Uterus (tissue), 4 donors: ENCODE measurements at places on chromosomes 7 and 10. TPM values are rescaled to one million over a fixed set of nuclear protein-coding genes. Genes with fewer than 3 reads are reported as not detected.
A peak's percentile ranks its signal among the peaks of the same experiment; 100 is the strongest.

DNA sequence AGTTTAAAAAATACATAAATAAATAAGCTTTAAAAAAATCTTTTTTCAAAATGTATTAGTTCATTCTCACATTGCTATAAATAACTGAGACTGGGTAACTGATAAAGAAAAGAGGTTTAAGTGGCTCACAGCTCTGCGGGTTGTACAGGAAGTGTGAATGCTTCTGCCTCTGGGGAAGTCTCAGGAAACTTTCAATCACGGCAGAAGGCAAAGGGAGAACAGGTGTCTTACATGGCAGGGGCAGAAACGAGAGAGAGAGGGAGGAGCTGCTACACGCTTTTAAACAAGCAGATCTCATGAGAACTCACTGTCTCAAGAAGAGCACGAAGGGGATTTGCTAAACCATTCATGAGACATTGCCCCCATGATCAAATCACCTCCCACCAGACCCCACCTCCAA is 114.6 kb downstream of the DNAJC1 start:
- H3K36me3 ChIP-seq, result no peaks in the 10 kb centered on the region
- H3K4me1 ChIP-seq, result no peaks in the 10 kb centered on the region
- H3K27me3 ChIP-seq, result no peaks in the 10 kb centered on the region
- H3K4me3 ChIP-seq, result no peak overlapping the region

GRCh38 chr7:107661081-107661864 is 645 bp downstream of the SLC26A4 start:
- peaks cover 3% of the 10 kb centered on the region for H3K27me3 ChIP-seq
- H3K4me3 ChIP-seq, result peak overlapping the region; percentile 40
- H3K36me3 ChIP-seq, result no peaks in the 10 kb centered on the region
- H3K4me1 ChIP-seq, result peaks cover 8% of the 10 kb centered on the region

The AKR1C1 gene
- 35.4 TPM for total RNA-seq

DNA sequence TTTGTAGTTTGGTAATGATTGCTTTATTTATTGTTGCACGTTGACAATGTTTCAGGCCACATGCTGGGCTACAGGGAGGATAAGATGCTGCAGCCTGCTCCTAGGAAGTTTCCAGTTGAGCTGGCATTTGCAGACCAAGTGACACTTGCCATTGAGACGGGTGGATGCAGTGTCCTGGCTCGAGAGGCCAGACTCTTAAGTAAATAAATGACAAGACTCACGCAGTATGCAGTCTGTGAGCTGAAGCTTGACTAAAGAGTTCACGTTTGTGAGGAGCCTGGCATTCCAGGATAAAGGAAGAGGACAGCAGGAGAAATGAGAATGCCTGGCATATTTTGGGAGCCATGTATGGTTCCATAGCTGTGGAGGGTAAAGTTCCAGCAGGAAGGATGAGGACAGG is 105.8 kb downstream of the BAMBI start:
- no peak overlapping the region for H3K4me3 ChIP-seq
- H3K27ac ChIP-seq, result no peak overlapping the region
- H3K27me3 ChIP-seq, result no peaks in the 10 kb centered on the region
- H3K36me3 ChIP-seq, result no peaks in the 10 kb centered on the region

DNA sequence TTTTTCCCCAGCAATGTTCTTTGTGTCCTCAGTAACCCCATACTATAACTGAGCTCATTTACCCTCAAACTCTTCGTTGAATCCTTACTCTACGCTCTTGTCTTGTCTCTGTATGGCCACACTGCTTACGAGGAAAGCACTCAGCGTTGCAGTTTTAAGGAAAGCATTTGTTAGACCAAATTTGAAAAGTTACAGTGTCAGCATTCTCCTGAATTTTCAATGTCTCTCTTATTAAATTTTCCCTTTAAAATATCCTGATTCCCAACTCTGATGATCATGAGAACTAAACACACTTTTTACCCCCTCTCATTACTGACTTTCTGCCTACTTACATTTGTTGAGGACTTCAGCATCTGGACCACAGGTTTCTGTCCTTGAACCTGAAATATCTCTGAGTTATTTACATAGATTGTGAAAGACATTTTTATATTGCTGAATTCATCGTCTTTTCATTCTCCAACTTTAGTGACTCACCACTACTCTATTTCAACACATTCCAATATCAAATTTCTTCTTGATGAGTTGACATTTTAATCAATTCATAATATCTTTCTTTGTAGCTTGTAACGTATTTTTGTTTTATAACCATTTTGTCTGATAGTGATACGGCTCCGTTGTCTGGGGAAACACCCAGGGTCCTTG is 19.8 kb upstream of the VWDE start:
- H3K4me1 ChIP-seq, result no peaks in the 10 kb centered on the region
- no peak for DNase-seq
- H3K36me3 ChIP-seq, result no peaks in the 10 kb centered on the region
- H3K27me3 ChIP-seq, result no peaks in the 10 kb centered on the region
- H3K27ac ChIP-seq, result no peak overlapping the region

DNA sequence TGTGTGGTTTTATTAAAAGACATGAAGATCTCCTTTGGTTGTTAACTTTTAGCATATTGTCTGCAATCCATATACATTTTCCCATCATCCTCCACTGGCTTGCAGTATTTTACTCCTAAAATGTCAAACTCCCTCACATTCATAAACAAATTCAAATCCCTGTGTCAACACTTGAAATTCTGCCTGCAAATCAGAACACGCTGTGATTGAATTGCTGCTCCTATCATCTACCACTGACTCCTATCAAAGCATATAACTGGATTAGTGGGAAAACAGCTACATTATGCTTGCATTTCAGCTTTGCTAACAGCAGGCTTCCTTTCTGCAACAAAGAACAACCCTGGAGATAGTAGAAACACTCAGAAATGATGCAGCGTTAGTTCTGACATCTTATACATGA is 281.8 kb upstream of the HGF start:
- no peaks in the 10 kb centered on the region for H3K4me1 ChIP-seq
- H3K4me3 ChIP-seq, result no peak overlapping the region
- no peak overlapping the region for H3K27ac ChIP-seq
- H3K36me3 ChIP-seq, result no peaks in the 10 kb centered on the region
- no peaks in the 10 kb centered on the region for H3K27me3 ChIP-seq

- no peak overlapping the region for H3K4me3 ChIP-seq
- no peaks in the 10 kb centered on the region for H3K4me1 ChIP-seq
- H3K27ac ChIP-seq, result no peak overlapping the region
- H3K36me3 ChIP-seq, result no peaks in the 10 kb centered on the region
Measured at GRCh38 chr10:122194251-122194650, 76.8 kb upstream of the BTBD16 start.

GRCh38 chr7:112157072-112157471 is 49.1 kb downstream of the DOCK4 start:
- H3K4me1 ChIP-seq, result no peaks in the 10 kb centered on the region
- H3K27ac ChIP-seq, result no peak overlapping the region
- H3K4me3 ChIP-seq, result no peak overlapping the region
- no peaks in the 10 kb centered on the region for H3K27me3 ChIP-seq

DNA sequence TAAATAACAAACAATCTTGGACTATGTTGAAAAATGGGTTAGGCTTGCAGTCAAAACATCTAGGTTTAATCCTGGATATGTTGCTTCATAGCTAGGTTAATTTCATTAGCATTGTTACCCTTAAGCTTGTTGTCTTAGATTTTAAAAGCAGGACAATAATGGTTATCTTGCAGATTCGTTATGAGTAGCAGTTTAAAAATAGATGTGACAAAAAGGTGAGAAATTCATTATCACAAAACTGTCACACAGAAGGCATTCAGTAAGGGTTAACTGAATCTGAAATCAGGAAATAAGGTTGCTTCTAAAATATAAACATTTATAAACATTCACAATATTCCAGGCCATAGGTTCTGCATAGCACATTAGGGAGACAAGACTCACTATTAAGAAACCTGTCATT is 429.2 kb upstream of the ETV1 start:
- no peaks in the 10 kb centered on the region for H3K27me3 ChIP-seq
- H3K36me3 ChIP-seq, result no peaks in the 10 kb centered on the region
- H3K4me1 ChIP-seq, result no peaks in the 10 kb centered on the region

DNA sequence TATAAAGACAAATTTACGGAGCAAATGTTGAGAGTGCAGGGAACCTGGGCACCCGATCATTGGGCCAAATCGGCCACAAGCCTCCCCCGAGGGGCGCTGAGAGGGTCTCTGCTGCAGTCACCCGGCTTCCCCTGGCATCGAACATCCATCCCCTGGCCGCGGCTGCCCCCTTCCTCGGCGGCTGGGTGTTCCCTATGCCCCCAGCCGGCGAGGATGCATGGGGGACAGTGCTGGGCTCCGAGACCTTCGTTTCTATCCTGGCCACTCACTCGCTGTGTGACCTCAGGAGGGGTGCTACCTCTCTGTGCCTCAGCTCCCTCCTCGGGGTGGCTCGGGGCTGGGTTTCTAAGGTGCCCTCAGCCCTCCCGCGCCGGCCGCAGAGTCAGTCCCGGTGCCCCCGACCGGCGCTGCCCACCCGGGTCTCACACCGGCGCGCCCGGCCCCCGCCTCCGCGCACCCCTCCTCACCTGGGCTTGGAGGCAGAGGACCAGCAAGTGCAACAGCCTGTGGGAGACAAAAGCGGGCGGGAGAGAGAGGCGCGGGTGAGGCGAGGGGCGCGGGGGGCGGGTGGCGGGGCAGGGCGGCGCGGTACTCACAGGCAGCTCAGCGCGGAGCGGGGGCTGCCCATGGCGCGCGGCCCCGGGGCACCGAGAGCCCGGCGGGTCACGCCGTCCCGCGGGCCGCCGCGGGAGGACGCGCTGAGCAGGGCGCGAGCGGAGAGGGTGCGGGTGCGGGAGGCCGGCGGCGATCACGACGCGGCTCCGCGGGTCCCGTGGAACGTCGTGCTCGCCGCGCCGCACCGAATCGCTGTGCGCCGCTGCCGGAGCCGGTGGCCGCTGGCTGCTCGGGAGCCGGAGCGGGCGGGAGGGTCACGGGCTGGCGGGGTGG is at the start of gene FGF8:
TSS of gene FGF8 (minus strand) at position 842 of the 888 bp plus-strand sequence. CDS start at position 628, 214 bp downstream.
- no peak within 1 kb of the TSS for H3K4me3 ChIP-seq
- DNase-seq, result no peak
- H3K27ac ChIP-seq, result no peak within 1 kb of the TSS
- no peaks in the 10 kb centered on the region for H3K36me3 ChIP-seq

DNA sequence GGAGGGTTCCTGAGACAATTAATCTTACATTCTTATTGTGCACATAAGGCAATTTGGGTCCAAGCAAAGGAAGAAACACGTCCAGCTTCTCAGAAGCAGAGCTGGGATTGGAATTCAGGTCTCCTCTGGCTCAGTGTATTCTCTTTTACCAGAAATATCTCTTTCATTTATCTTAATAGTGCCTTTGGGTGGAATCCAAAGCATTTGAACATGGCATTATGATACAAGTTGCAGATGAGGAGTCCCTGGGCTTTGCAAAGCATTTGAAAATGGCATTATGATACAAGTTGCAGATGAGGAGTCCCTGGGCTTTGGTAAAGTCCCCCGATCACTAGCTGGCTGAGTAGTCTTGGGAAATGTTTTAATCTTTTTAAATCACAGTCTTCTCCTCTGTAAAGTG is 30.0 kb upstream of the PTN start:
- H3K4me3 ChIP-seq, result no peak overlapping the region
- no peak overlapping the region for H3K27ac ChIP-seq
- DNase-seq, result no peak
- no peaks in the 10 kb centered on the region for H3K36me3 ChIP-seq
- H3K27me3 ChIP-seq, result no peaks in the 10 kb centered on the region

DNA sequence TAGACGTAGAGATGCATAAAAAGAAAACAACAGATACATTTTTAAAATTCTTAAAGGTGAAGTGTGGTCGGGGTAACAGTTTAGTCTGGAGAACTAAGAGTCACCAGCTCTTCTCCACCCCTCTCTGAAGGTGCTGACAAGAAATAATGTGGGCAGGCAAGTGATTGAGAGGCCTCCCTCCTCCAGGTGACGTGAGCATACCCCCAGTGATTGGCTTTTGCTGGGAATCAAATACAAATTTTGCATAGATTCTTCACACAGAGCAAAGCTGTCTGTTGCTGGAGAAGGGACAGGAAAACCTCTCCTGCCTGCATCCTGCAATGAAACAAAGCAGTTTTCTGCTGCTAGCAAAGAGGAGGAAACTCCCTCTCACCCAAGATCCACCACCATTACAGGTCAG is 115.0 kb downstream of the DGKB start:
- H3K36me3 ChIP-seq, result no peaks in the 10 kb centered on the region
- no peaks in the 10 kb centered on the region for H3K27me3 ChIP-seq
- H3K27ac ChIP-seq, result no peak overlapping the region
- H3K4me1 ChIP-seq, result no peaks in the 10 kb centered on the region

DNA sequence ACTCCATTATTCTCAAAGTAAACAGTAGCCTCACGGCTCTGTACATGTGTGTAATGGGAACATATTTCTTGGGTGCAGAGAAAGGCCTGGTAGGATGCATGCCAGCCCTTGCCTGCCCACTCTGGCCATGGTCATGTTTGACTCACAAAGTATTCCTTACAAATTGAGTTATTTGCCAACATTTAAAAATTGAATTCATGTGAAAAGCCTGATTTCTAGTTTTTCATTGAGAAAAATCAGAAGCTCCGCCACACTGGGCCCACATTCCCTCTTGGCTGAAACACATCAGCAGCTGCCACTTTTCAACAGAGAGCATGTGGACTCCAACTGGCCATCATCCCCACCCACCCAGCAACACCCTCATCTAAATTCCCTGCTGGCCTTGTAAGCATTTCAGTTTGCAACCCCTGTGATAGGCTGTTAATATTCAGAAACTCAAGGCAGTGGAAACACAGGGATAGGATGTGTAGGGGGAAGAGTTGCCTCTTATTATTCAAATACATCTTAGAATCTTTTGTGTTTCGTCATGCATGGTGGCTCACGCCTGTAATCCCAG is 40.9 kb downstream of the CDH23 start:
- H3K36me3 ChIP-seq, result no peaks in the 10 kb centered on the region
- H3K4me1 ChIP-seq, result no peaks in the 10 kb centered on the region
- DNase-seq, result no peak
- H3K27ac ChIP-seq, result no peak overlapping the region

- no peak overlapping the region for H3K27ac ChIP-seq
- no peaks in the 10 kb centered on the region for H3K36me3 ChIP-seq
- H3K4me3 ChIP-seq, result no peak overlapping the region
- no peaks in the 10 kb centered on the region for H3K4me1 ChIP-seq
Measured at GRCh38 chr7:128968624-128969023, 30.9 kb downstream of the IRF5 start.

The PCDH15 gene
- 0.70 TPM for total RNA-seq

DNA sequence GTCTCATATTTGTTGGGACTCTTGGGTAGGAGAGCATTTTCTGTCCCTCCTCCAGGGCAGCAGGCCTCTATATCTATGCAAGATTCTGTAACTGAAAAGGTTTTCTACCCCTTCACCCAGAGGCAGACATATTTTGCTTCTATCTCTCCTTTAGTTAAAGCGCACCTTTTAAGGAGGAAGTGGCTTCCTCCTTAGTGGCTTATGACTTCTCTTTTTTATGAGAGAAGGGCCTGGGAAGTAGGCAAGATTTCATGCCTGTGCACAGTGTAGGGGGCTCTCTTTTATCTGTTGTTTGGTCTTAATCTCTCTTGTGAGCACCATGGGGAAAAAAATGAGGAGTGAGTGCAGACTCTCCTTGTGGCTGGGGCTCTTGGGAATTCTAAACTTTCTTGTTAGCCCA is 122.1 kb downstream of the LRMDA start:
- H3K27me3 ChIP-seq, result no peaks in the 10 kb centered on the region
- no peaks in the 10 kb centered on the region for H3K36me3 ChIP-seq
- no peak for DNase-seq
- no peaks in the 10 kb centered on the region for H3K4me1 ChIP-seq

The CDHR3 gene
- total RNA-seq, result 5.4 TPM

The LRGUK gene
- not detected for total RNA-seq
